ENCODE measurements at places on chromosomes 7 and 10.

DNA sequence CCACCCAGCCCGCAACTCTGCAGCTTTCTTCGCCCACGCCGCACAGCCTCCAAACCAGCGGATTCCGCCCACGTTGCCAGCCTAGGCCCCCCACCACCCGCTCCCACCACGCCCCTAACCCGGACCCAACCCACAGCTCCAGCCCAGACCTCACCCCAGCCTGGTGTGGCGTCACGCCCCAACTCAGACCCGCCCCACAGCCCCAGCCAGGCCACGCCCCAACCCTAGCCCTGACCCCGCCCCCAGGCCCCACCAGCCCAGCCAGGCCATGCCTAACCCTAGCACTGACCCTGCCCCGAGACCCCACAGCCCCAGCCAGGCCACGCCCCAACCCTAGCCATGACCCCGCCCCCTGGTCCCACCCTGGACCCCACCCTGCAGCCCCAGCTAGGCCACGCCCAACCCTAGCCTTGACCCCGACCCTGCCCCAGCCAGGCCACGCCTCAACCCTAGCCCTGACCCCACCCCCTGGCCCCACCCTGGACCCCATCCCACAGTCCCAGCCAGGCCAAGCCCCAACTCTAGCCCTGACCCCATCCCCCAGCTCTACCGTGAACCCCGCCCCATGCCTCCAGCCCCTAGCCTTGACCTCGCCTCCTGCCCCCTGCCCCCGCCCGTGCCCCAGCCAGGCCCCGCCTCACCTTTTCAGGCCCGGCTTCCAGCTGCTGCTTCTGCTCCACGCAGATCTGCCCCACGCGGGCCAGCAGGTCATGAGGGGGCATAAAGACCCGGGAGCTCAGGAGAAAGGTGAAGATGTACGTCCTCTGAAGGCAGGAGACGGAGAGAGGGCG lies 64.0 kb downstream of the RASGEF1A start:
- DNase-seq = peak; percentile 51

DNA sequence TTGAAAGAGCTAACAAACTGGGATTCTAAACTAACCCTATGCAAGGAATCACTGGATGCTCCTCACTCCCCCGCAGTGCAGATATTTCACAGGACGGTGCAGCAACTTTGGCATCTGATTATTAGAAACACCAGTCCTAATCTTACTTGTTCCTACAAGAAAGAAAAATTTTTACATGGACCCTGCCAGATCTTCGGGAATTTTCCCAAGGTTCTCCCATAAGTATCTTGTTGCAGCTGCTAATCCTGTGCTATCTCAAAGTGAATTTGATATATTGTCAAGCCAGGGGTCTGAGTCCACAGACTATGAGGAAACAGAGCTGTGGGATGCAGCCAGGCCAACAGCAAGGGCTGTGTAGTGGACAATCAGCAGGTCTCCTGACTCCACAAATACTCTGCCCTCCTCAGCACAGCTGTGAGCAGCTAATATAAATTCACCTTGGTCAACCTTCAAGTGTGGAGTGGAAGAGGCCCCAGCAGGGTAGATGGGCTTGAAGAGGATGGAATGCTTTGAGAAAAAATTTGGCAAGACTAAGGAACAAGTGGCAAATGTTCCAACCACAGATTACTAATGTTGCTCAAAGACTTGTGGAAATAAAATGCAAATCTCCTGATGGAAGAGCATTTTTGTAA lies 25.6 kb downstream of the VSTM4 start:
- peak; percentile 57 for DNase-seq

DNA sequence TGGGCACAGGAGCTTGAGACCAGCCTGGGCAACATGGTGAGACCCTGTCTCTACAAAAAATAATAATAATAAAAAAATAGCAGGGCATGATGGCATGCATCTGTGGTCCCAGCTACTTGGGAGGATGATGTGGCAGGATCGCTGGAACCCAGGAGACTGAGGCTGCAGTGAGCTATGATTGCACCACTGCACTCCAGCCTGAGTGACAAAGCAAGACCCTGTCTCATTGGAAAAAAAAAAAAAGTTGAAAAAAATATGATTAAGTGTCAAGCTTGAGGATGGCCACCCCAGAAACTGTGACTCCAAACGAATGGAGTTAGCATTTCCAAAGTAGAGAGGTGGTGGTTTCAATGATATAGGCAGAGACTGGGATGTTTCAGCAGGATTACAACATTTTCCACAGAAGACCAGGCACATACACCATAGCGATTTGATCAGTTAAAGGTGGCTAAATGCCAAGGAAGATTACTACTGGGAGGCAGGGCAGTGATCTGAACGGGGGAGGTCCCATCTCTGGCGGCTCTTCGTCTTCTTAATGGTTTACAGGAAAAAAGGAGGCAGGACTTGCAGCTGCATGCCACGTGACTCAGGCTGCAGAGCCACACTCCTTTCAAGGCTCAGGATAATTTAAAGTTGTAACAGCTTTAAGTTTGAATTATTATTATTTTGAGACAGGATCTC lies 250.6 kb upstream of the GALNT17 start:
- no peak for DNase-seq

DNA sequence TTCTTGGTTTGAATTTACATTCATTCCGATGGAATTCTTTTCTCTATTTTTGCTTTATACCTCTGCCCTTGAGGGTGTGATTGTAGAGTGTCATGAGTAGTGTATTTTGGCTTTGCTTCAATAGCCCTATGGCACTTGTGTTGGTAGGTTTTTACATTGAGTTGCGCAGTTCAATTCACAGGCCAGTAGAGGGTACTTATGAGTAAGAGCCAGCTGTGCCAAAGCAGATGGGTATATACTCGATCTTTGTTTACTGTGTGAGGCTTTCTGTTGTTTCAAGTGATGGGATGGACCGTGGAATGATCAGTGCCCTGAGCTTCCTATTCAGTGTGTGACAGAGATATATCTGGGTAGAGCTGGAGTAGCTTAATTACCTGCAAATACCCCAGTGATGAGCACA lies 4.3 kb upstream of the AKR1C3 start:
- DNase-seq = no peak

DNA sequence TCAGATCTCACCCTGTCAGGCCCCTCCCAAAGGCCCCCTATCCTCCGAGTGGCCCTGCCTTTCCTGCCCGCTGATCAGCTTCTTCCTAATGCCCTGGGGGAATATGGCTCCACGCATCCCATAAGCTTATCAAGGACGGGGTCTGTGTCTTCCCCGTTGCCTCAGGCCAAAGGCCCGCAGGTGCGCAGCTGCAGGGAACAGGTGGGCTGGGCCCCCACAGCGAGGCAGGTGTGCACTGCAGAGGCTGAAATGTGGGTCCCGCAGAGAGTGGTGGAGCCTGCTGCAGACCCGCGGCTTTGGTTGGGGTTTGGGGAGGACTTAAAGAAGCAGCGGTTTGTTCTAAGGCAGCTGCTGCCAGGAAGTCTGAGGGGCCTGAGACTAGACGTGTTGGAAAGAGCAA lies 220.8 kb upstream of the TCERG1L start:
- DNase-seq = peak; percentile 16

DNA sequence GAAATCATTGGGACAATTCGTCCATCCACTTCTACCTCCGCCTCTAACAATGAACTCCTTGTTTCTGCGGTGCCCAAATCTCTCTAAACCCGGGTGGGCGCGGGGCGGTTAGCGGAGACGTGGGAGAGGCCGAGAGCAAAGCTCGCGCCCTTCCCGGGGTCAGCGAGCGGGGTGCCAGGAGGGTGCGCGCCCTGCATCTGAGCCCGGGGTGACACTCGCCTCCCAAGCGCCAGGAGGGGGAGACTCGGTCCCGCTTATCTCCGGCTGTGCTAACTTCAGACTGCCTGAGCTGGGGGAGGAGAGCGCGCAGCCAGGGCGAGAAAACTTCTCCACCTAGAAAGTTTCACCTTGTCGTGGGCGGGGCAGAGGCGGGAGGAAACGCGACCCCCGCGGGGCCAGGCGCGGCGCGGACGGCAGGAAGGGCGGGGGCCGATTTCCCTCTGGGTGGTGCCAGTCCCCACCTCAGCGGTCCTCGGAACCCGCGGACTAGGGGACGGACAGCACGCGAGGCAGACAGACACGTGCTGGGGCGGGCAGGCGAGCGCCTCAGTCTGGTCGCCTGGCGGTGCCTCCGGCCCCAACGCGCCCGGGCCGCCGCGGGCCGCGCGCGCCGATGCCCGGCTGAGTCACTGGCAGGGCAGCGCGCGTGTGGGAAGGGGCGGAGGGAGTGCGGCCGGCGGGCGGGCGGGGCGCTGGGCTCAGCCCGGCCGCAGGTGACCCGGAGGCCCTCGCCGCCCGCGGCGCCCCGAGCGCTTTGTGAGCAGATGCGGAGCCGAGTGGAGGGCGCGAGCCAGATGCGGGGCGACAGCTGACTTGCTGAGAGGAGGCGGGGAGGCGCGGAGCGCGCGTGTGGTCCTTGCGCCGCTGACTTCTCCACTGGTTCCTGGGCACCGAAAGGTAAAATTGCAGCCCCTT lies at the start of gene MET:
Gene MET, plus strand, starts transcription at position 516 of the 915 bp plus-strand sequence. CDS start 26,889 bp downstream, outside the sequence.
- peak; percentile 68 for DNase-seq

DNA sequence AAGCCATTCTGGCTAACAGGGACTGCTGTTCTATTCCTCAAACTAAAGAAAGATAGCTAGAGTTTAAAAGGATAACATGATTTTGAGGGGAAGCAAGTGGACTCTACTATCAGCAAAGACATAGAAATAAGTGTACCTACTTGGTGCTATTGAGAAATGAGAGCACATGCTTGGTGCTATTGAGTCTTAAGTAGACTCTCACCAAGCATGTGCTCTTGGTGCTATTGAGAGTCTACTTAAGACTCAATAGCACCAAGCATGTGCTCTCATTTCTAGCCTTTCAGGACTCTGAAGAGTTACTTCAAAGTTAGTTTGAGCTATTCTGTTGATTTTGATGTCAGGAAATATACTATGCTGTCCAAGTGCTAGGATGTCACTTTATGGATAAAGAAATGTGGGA lies 733.0 kb upstream of the ZWINT start:
- no peak for DNase-seq

- peak; percentile 87 for DNase-seq
Measured at GRCh38 chr10:30002426-30003266, 56.7 kb downstream of the JCAD start.

DNA sequence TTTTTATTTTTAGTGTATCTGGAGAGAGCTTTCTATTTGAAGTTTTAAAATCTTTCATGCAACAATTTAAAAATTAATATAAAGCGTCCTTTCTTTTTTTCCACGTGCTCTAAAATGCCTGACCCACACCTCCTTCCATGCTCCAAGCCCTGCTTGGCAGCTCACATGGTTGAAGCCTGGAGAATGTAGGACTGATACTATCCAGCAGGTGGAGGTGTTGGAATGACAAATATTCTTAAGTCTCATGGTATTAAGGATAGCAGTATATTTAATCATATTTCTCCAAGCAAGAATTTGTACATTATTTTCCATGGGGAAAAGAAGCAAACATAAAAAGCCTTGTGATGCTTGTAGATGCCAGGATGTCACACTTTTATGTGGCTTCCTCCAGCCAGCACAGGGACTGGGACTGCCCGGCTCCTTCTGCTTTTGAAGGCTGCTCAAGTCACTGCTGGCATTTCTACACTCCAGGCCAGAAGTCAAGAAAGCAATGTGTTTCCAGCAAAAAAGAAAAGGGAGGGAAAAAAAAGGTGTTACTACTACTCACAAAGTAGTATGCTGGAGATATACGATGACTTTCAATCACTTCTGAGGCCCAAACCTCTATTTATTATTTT lies 49.7 kb downstream of the BZW2 start:
- DNase-seq = no peak

DNA sequence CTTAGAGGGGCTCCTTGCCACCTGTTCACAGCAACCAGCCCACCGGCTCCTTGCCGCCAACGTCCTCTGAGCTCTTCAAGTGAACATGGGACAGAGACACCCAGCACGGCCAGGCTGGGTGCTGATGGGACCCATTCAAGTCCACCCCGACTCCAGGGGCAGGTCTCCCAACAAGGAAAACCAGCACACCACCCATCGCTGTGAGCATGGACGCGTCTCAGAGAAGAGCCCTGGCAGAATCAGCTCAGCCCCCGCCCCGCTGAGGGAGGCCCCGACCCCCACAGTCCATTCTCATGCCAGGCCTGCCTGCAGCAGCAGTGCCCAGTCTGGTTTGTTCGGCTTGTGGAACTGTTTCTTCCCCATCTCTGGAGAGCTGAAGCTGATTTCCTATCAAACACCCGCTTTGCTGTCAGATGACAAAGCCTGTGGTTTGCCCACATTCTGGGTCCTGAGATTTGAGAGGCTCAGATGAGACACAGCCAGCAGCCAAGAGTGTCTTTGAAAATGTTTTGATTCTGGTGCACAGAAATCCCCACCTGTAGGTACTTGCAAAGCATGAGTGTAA lies 216.6 kb downstream of the ZMYND11 start:
- DNase-seq = no peak

DNA sequence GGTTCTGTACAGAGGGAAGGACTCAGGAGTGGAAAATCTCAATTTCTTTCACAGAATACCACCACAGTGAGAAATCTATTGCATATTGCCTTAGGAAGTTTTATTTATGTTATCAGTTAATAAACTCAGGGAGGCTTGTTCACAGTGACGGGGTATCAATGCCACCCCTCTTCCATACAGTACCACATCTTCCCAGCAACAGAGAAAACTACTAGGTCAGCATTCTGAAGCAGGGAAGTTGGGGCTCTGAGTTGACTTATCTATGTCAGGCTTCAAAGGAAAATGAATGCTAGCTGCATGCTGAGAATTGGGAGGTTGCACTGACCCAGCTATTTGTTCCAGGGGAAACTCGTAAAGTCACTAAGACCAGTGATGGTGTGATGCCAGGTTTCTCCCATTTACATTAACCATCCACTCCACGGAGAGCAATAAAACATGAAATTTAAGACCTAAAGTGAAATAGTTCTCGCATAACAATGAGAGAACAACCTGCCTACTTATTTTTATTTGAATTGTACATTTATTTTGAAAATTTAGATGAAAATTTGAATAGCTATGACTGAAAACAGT lies 266.7 kb downstream of the RNLS start:
- no peak for DNase-seq

DNA sequence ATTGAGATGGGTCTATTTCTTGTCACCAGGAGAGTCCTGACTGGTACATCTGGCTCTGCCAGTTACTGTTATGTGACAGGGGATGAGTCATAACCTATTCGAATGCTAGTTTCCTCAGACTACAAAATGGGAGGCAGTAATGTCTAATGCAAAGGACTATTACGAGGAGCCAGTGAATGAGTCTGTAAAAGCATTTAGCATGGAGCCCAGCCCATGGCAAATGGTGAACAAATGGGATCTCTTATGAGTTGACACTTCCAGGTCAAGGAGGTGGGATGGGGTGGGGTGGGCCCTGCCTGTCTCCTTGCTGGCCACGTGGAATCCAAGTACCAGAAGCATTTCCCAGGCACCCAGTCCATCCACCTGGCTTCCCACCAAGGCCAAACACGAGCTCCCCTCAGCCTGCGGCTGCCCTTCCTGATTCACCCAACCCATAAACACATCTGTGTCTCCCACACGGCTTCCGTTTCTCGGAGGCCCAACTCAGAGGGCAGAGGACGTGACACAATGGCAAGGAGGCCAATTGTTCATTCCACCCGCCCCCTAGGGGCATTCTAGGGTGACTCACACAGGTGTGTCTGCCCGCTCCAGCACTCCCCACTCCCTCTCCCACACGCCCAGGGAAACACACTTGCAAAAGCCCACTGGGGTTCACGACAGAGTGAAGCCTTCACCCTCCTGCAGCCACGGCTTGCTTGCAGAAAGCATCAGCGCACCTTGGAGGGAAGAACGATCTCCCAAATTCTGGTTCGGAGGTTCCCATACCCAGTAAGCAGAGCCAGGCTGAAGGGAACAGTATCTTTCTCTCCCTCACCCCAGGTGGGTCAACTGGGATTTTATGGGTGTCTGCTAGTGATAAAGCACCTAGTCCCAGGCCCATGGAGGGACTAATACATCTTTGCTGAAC lies 109.8 kb downstream of the SH3PXD2A start:
- DNase-seq = no peak

GRCh38 chr7:157625973-157626742 lies 289.4 kb downstream of the DNAJB6 start:
- no peak for DNase-seq

GRCh38 chr10:103849880-103850571 lies 5.3 kb downstream of the SH3PXD2A start:
- DNase-seq = peak; percentile 87
